ENCODE measurements at places on chromosomes 3 and 15.

DNA sequence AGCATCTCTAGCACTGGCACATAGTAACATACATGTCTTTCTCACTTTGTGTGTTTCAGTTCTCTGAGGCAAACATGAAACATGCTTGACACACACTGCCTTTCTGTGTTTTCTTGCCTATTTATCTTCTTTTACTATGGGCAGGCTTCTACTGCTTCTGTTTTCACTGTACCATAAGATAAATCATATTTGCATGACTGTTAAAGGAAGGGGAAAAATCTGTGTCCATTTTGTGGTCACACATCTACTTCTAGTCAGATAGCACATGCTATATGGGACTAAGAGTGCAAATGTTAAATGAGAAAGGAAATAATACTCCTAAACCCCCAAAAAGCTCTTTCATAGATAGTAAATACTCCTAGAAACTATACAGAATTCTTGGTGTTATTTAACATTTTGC, 386.4 kb downstream of the ZBTB20 start:
- no peak for DNase-seq

- DNase-seq: no peak
These were observed 116.0 kb upstream of the GADL1 start for GRCh38 chr3:31010491-31010890.

GRCh38 chr3:100993309-100993708, at the start of gene ABI3BP:
ABI3BP (minus strand) TSS chr3:100993421; CDS start chr3:100993384, 37 bp downstream.
- DNase-seq: peak; percentile 67

DNA sequence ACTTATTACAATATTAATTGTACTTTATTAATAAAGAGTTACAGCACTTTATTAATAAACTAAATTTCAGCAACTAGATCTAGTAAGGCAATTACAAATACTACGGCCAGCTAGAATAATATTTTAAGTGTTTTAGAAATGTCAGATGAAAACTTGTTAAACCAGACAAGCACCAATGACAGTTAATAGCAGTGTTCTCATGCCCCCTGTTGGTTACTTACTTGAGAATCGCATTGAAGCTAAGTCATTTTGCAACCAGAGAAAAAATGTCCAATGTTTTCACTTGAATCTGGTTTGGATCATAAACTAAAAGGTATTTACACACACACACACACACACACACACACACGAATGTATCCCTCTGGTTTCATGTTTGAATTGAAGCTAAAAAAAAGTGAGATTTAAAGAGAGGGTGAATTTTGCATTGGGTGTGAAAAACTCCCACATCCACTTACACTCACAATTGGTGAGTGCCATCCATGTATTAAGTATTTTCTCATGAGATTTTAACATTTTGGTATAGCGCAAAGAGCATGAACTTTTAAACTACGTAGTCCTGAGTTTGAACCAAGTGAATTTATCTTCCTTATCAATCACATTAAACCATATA, 347.7 kb downstream of the ZBBX start:
- DNase-seq: peak; percentile 47

DNA sequence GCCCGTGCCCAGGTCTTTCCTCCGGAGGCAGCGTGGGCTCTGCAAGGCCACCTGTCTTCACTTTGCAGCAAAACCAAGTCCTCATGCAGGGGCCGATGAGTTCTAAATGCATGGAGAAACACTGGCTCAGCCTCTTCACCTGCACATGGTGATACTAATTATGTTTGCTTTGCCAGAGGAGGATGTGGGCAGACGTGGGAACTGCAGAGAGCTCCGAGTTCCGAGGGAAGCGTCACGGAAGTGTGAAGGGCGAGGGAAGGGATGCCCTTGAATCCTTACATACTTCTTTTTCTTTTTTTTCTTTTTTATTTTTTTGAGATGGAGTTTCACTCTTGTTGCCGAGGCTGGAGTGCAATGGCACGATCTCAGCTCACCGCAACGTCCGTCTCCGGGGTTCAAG, 74.8 kb downstream of the GABRG3 start:
- DNase-seq: no peak

- DNase-seq: no peak
These were observed 326.6 kb upstream of the C2CD4B start for GRCh38 chr15:62491642-62492041.

Data from fibroblast of the conjunctiva (primary cell).